Kidney tubule cell (primary cell): ENCODE measurements at places on chromosomes 5 and 9.

- DNase-seq = peak; percentile 62
These were observed 1.9 kb upstream of the CRB2 start for GRCh38 chr9:123353984-123354591.

DNA sequence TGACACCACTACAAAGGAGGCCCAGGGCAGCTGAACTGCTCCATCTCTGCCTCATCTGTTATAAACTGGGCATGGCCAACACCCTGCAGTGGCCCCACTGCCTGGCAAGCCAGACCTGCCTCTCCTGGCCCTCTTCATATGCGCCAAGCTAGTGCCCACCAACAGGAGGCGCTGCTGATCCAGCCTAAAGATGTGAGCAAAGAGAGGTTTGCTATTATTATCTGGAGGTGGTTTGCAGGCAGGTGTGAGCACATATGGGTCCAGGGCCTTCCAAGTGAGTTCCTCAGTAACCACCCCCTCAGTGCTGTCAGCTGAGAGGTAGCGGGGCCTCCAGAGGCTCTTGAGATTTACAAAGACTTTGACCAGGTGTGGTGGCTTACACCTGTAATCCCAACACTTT is 232.2 kb downstream of the SYK start:
- DNase-seq = peak; percentile 11

DNA sequence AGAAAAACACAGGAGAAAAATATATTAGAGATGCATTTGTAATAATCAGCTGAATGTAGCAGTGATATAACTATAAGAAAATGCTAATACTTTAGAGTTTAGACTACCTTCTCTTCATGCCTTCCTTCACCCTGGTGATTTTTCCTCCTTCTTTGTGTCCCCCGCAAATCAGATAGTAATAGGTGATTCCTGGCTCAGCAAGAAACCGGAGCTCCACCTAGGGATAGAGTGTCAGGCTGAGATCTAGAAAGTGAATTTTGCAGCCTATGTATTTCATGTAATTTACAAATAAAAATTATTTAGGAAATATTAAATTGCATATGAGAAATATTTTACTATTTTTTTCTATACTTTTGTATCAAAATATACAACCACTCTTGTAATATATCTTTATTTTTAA is 109.8 kb upstream of the ST8SIA4 start:
- no peak for DNase-seq

- peak; percentile 7 for DNase-seq
These were observed 45.7 kb downstream of the SETX start for GRCh38 chr9:132309056-132309455.

DNA sequence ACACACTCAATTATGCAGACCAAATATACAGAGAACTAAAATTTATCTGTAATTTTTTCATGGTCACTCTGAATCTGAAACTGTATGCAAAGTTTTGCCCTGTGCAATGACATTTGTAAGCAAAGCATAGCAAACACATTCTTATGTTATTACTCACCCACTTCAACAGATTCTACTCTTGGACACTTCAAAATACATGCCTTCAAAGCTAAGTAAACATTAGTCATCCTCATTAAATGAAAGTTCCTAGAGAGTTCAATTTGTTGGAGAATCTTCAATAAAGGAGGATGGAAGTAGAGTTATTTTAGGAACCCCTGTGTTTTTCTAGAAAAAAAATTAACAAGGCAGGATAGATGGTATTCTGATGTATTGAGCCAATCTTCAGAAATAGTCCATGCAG is 639.7 kb upstream of the C9orf72 start:
- peak; percentile 92 for DNase-seq

DNA sequence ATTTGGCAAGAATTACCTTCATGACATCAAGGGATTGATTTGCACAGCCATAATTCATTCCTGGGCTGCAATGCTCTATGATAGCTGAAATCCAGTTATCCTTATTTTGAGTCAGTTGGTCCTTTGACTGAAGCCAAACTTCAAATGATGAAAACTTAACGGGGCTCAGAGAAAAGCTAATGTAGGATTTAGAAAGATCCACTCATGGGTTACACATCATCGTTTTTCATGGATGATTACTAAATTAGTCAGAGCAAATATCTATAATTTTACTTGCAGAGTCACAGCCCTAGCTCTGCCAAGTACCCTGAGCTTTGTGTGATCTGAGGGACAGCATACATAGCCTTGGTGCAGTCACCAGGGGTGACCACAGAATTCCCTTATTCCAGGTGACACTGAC is 27.3 kb upstream of the MUSK start:
- peak; percentile 32 for DNase-seq

DNA sequence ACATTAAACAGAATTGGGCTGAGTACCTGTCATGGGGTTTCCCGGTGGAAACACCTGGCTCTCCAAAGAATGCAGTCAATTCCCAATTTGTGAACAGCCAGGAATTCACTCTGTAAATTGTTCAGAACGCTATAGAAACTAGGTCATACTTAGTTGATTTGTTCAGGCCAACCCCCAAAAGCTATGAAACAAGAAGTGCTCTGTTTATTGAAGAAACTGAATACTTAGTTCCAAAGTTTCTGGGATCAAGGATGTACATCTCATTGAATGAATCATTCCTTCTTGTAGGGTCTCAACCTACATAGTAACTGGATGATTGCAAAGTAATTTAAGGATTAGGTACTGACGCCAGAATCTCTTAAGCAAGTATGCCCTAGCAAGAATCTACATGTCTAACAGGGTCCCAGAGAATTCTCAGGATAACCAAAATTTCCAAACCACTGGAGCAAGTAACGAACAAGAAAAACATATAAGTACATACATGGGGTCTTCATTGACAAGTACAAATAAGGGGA is 659 bp upstream of the TUSC1 start:
- no peak for DNase-seq

- no peak for DNase-seq
These were observed 118.1 kb downstream of the NUDT12 start for GRCh38 chr5:103444333-103445038.

DNA sequence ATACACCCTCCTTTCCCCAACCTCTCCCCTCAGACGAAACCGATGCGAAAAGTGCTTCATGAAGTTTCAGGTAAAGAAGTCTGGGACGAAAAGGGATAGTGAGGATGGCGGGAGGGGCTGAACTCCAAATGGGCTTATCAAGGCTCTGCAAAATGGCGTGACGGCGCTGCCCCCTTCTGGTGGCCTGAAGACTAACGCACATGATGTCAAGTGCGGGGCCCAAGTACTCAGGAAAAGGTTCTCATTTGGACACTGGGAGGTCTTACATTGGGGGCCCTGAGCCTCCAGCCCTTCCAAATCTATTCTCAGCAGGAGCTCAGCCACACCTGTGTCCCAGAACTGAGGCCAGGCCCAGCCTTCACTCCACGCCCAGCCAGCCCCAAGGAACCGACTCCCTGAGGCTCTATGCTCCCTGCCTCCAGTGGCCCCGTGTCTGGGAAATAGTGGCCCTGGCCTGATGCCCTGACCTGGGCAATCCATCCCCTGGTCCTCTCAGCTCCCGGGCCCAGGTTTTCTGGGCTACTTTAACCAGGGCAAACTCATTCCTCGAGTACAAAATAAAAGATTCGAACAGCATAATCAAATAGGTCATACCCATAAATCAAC is 119.9 kb downstream of the KCNIP1 start:
- DNase-seq = peak; percentile 56

GRCh38 chr9:100426530-100427365 is at the start of gene MSANTD3:
MSANTD3 (plus strand) TSS chr9:100427143; CDS start chr9:100441939, 14,796 bp downstream.
- peak; percentile 90 for DNase-seq

- peak; percentile 74 for DNase-seq
These were observed 168.2 kb downstream of the RNF180 start for GRCh38 chr5:64333886-64334285.

DNA sequence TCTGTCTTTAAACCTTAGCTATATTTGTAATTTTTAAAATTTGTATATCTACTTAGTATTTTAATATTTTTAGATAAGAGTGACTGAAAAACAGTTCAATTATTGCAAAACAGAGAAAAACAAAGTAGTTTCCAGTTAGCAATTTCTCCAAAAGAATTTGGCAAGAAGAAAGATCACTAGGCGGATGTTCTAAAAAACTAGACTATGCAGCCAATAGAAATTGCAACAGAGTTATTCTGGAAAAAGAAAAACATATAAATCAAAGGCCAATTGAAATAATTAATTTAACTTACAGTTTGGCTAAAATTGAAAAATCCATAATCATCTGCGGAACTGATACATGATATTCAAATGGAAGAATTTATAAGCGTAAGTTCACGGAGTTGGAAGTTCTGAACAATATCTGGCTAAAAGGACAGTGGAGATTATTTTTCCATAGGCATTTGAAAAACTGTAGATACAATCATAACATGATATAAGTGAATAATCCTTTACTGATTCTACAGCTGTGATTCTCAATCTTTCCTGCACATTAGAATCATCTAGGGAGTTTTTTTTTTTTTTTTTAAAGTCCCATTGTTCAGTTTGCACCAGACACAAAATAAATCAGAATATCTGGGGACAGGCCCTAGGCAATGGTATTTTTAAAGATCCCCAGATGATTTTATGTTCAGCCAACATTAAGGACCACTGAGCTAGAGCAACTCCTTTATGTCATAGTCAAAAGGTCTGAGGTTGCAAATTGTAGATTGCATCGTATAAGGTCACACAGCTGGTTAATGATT is 605.1 kb upstream of the DAB2 start:
- DNase-seq = no peak

- no peak for DNase-seq
These were observed 18.3 kb downstream of the BTNL9 start for GRCh38 chr5:181058321-181058720.

DNA sequence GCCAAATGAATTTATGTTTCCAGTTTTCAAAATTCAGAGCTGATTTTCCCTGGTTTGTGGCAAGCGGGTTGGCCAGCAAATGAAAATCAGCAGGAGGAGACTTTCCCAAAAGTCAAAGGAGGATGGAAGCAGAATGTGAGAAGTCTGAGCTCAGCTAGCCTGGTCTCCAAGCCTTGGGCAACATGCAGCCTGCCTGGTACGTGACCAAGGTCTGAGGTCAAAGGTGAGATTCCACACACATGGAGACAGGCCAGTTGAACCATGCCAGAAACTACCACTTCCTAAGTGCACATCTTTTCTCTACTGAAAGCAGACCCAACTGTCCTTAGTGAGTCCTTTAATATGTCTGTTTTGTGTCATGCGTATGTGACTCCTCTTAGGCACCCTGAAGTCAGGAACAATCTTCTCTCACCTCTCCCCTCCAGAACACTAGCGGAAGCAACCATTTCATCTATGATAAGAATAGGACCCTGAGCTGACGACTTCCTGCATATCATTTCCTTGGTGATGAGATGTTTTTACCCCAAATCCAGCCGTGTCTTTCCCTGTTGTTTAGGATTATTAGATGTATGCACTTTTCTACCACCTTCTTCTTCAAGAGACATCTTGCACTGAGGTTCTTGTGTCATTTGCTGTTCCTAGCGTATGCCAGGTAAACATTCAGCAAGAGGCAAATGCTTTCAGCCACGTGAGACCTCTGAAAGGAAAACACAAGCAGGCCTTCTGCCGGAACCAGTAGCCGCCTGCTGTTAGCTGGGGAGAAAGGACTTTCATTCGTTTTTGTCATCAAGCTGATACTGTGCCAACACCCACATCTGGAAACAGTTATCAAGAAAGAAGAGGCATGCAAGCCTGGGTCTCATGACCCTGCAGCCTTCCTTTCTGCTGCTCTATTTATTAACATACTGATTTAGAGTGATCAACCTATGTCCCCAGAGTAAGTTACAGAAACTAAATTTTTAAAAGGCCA is 9.7 kb upstream of the TGFBI start:
- peak; percentile 15 for DNase-seq

- DNase-seq = no peak
These were observed 335.3 kb downstream of the MARCHF11 start for GRCh38 chr5:15844253-15844652.

DNA sequence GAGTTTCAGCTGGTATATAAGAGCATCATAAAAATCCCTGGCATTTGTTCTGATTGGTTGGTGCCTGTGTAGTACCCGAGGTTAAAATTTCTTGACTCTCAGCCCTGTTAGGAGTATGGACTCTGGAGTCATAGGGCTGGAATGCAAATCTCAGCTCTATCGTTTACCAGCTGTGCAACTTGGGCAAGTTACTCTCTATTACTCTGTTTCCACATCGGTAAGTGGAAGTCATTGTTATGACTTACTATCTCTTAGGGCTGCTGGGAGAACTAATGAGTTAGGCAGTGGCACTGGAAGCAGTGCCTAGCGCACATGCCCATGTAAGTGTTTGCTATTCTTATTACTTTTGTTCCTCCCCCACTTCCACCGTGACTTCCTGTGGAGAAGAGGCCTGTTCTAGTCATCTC is 141.6 kb downstream of the BOD1 start:
- peak; percentile 18 for DNase-seq

DNA sequence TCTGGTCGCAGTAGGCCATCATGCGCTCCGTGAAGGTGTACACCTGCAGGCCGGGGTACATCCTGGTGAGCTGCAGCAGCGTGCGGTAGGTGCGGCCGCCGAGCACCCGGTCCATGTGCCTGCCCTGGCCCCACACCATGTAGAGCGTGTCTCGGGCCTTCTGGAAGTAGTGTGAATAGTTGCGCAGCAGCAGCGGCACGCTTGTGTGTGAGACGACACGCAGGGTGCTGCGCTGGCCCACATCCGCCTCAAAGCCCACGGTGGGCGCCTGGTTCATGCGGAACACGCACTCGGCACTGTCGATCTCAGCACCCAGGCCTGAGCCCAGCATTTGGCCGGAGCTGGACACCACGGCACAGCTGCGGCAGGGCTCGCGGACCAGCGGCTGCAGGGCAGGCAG is 4.5 kb downstream of the ST6GALNAC4 start:
- no peak for DNase-seq

GRCh38 chr5:132273631-132274030 is 16.1 kb downstream of the PDLIM4 start:
- peak; percentile 77 for DNase-seq

DNA sequence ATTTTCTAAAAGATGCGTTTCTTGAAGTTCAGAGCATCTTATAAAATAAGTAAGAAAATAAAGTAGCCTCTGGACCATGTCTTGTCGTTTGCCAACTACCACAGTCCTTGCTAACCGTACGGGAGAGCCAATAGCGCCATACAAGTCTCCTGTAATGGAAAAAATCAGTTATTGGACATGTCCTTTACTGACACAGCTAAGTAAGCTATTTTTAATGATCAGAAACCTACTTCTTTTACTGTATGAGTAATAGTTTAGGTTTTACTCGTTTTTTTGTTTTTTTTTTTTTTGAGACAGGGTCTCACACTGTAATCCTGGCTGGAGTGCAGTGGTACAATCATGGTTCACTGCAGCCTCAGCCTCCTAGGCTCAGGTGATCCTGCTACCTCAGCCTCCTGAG is 37.7 kb upstream of the RAPGEF6 start:
- DNase-seq = no peak

DNA sequence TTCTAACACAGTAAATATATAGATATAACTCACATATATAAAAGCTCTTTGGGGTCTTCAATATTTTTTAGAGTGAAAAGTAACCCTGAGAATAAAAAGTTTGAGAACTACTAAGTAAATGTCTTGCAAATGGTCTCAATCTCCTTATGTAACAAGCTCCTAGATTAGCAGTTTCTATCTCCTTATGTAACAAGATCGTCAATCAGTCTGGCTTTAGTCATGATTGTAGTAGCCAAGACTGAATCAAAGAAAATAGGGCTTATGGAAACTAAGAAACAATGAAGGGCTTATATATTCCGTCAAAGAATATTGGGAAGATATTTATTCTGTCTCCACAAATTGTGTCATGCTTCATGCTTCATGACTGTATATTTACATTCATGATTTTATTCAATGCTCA is 22.4 kb upstream of the FREM1 start:
- no peak for DNase-seq
